ENCODE measurements at places on chromosomes 7 and 10.

- DNase-seq, result no peak
Measured at GRCh38 chr7:105578496-105578895, 2.8 kb downstream of the EFCAB10 start.

DNA sequence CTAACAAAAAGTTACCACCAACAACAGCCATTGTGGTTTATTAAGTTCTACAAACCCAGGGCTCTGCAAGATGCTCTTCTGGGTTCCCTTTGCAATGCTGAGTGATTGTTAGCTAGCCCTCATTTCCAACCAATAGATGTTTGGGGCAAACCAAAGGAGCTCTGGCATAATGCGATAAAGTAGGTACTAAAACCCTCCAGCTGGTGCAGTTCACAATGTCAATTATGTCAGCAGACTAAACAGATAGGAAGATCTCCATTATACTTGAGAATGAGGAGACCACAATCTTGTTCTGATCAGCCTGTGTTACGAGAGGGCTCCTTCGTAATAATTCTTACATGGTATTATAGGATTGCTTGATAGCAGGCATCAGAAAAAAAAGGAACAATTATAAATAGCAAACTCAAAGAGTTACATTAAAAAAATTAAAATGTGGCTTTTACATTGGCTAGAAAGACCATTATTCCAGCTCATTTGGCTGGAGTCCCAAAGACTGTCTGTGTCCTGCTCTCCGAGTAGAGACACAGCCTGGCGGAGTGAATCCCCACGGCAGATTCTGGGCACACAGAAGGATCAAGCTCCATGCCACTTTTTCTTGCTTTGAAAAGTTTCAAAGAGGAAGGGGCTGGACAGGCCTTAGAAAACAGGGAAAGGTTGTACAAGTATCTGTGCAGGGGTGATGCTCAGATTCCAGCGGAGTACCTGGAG lies 93.8 kb downstream of the ZRANB1 start:
- DNase-seq, result no peak

DNA sequence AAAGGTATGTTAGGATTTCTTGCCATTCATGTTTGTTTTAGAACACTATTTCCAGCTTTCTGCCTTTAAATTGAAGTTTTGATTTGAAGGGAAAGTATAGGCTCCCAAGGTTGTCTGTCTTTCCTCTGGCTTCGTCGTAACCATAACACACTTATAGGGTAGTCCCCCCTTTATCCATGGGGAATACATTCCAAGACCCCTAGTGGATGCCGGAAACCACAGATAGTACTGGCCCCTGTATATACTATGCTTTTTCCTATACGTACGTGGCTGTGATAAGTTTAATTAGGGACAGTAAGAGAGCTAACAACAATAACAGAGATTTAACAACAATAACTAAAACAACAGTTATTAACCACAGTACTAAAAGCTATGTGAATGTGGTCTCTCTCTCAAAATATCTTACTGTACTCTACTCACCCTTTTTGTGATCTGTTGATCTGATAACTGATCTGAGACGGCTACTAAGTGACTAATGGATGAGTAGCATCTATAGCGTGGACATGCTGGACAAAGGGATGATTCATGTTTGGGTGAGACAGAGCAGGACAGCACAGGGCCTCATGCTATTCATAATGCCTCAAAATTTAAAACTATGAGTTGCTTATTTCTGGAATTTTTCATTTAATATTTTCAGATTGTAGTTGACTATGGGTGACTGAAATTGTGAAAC lies 273.1 kb downstream of the AUTS2 start:
- DNase-seq, result no peak

- DNase-seq, result peak; percentile 74
Measured at GRCh38 chr7:5421714-5422395, 1.8 kb downstream of the TNRC18 start.

- DNase-seq, result no peak
Measured at GRCh38 chr7:154364170-154364569, 312.0 kb downstream of the DPP6 start.

GRCh38 chr10:112526906-112527305 lies 79.9 kb downstream of the VTI1A start:
- no peak for DNase-seq

GRCh38 chr7:8322667-8323066 lies 60.7 kb upstream of the ICA1 start:
- DNase-seq, result no peak

- DNase-seq, result no peak
Measured at GRCh38 chr7:73567846-73568685, 10.3 kb downstream of the TBL2 start.

DNA sequence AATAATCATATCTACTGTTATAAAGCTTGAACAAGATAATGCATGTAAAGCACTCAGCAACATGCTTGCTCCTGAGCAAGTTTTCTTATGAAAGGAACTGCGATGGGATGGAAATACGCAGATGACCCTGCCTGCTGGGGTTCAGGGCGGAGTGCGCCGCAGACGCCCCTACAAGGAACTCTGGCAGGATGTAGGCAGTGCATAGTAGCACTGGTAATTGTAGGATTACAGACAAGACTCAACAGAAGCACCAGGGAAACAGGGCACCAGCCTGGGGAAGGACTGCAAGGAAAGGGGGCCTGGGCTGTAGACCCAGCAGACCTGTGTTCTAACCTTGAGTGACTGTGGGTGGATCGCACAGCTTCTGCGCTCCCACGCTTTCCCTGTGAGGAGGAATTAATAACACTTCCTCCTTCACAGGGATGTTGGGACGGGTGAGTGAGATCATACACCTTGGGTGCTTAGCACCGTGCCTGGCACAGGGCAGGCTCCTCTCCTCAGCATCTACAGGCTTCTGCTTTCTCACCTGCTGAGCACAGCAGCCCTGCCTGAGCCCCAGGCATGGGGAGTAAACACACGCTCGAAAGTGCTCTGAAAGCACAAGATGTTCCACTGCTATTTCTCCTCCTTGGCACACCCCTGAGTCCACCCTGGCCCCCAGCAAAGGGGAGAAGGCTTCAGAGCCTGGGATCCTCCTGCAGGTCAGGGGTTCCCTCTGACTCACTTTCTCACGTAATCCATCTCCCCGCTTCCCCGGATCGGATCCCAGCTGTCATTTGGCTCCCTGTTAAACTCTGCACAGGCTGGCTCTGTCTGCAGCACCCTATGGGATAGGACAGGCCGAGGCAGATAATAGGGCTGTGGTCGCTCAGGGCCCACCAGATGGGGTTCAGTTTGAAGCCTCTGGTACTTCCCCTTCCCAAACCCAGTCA lies 19.2 kb downstream of the ITPRIP start:
- DNase-seq, result no peak

- no peak for DNase-seq
Measured at GRCh38 chr10:79123547-79123963, 54.8 kb downstream of the ZMIZ1 start.

DNA sequence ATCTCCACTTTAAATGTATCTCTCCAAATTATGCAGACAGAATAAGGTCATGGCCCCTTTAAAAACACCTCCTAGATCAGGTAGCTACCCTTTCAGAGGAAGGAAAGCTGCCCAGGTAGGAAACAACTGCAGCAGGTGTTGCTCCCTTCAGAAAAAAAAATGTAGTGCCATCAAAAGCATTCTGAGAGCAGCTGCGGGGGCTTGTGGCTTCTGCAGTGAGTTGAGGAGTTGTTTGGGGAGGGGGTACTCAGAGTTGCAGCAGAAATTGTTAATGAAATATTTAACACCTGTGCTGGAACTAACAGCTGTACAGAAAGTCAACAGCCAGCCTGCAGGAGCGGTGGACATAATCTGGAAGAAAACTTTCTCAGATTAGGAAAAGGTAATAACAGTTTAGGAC lies 24.0 kb downstream of the CDHR3 start:
- DNase-seq, result no peak

GRCh38 chr10:42988069-42988468 lies 88.8 kb upstream of the RET start:
- peak; percentile 10 for DNase-seq

- peak; percentile 60 for DNase-seq
Measured at GRCh38 chr10:119602241-119603095, 5.7 kb upstream of the TIAL1 start.

DNA sequence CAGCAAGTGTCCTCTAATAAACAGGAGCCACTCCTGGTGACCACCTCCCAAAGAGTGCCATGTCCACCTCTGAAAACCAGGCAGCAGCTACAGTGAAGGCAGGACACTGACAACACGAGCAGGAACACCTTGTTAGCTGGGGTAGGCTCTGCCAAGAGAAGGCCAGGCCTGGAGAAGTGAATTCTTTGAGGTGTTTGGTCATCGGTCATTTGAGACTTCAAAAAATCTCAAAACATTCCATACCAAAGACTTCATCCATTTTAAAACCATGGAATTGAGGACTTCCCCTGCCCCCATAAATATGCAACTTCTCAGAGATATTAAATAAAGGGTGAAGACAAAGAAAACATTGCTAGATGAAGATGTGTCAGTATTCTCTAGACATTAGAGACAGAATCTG lies 28.4 kb upstream of the OPALIN start:
- DNase-seq, result no peak

DNA sequence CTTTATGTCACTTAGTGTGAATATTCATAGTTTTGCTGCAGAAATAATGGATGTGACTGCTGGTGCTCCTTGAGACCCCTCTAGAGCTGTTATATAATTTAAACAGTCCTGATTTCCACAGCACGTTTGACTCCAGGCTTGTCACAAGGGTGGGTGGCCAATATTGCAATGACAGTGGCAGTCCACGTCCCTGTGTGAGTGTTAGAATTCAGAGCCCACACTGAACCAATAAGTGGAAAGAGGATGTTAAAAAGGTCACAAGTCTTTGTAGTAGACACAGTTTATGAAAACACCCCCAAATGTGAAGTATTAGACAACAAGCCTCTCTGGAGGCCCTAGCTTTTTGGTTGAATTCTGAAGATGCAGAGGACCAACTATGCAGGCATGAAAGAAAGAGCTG lies 2.0 kb downstream of the PPP1R17 start:
- no peak for DNase-seq

DNA sequence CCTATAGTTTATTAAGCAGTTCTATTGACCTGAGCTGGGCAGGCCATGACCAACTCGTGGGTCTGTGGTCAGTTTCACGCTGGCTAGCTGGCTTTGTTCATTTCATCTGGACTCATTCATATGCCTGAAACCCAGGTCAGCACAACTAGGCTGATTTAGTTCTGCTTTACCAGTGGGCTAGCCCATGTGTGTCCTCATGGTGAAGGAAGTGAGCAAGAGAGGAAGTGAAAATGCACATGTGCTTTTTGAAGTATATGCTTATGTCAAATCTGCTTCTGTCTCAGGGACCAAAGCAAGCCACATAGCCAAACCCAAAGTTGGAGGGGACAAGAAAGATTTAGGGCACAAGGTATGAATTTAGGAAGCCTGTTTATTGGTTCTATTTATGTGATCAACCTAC lies 154.5 kb downstream of the RNF133 start:
- DNase-seq, result peak; percentile 17

GRCh38 chr7:89908736-89909135 lies 245.5 kb upstream of the STEAP1 start:
- no peak for DNase-seq

- DNase-seq, result no peak
Measured at GRCh38 chr7:43204081-43204480, 91.6 kb downstream of the HECW1 start.

GRCh38 chr10:76998451-76998850 lies 639.2 kb downstream of the KCNMA1 start:
- DNase-seq, result no peak

DNA sequence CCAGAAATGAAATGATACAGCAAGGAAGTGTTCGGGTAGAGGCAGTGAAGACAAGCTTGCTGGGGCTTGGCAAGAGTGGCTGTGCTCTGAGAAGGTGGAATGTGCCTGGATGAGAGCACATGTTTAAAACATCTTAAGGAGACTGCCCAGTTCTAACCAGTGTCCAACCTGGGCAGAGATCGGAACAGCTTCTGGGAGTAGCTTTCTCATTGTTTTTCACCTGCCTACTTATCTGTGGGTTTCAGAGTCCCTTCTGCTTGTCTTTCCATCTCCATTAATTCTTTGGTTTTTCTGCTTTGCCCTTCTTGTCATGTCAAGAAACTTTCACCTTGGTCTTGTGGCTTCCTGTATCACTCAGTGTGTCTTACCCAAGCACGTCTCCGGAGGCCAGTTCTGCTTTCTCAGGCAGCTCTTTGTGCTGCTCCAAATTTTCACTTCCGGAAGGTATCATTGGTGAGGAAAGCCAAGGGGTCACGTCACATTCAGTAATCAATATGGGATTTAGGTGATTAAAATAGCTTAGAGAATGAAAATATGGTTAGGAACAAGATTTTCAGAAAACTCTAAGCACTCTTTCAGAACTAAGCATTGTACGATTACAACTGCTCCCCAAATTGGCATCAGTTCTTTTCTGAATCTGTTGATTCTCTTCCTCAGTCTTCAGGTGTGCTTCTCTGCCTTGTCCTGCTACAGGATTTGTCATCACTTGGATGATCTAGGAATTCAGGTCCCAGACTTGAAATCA lies 5.5 kb upstream of the LAMB4 start:
- no peak for DNase-seq

- no peak for DNase-seq
Measured at GRCh38 chr7:130090745-130091532, 20.6 kb downstream of the KLHDC10 start.

DNA sequence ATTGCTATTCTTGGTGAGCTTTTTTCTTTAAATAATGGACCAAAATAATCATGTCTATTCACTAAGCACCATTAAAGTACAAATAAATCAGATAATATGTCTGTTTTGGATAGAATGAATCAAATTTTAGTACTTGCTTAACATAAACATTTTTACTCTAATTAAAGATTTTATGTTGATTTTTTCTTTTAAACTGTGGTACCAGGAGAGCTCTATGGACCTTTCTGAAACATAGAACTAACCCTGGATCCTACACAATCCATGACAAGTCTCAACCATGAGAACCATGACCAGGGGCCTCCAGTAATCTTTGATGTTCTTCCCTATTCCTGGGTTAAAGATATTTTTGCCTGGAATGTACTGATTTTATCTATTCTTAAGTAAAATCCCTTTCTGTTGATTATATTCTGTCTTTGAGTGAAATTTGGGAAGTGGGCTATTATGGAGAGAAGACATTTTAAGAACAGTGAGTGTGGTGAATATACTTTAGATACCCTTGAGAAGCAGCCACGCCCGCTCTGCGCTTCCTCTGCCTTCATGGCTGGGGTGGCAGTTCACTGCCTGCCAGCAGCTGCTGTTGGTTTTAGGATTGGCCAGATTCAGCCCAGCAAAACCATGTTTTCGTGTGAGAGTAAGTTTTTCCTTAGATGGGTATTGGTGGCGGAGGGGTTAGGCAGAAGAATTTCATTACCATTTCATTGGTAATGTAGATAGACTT lies 42.2 kb upstream of the BHLHA15 start:
- no peak for DNase-seq

- DNase-seq, result no peak
Measured at GRCh38 chr10:103829838-103830465, 25.4 kb downstream of the SH3PXD2A start.

DNA sequence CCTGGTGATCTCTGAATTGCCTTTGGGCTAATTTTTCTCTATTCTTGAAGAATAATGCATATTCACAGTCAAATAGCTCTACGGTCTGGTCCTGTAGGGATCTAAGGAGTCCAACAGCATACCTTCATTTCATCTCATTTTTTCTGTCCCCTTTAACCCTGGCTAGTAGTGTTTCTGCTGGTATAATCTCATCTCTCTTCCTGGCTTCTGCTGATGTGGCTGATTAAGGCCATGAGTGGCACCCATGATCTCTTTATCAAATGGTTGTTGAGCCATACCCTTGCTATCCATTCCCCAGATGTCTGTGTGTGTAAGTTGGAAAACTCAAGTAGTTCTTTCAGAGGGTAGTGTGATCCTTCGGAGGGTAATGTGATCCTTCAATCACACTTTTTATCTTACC lies 119.5 kb downstream of the MARCHF5 start:
- no peak for DNase-seq

- DNase-seq, result no peak
Measured at GRCh38 chr10:34931216-34931615, 116.1 kb upstream of the PARD3 start.

- DNase-seq, result no peak
Measured at GRCh38 chr10:63268149-63268797, 135.1 kb downstream of the NRBF2 start.

All from colonic mucosa (tissue), 4 donors.